ENCODE measurements at places on chromosomes 3 and 15.

- no peak for DNase-seq
These were observed 6.1 kb downstream of the GATA2 start for GRCh38 chr3:128486681-128487537.

- DNase-seq: no peak
These were observed 33.0 kb downstream of the FAM98B start for GRCh38 chr15:38486936-38487335.

DNA sequence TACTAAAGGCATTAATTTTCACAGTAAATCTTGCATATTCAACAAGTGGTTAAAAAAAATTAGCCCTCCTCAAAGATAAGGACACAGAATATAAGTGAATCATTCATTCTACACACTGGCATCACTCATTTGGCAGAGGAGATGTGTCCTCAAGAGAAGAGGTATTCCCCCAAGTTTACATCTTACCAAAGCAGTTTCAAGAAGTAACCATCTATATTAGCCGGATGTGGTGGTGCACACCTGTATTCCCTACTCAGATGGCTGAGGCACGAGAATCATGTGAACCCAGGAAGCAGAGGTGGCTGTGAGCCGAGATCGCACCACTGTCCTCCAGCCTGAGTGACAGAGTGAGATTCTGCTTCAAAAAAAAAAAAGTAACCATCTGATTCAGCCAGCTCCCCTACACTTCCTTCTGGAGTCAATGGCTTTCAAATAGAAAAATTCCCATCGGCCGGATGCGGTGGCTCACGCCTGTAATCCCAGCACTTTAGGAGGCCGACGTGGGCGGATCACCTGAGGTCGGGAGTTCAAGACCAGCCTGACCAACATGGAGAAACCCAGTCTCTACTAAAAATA, 15.4 kb downstream of the RAF1 start:
- DNase-seq: no peak

- DNase-seq: no peak
These were observed 222.7 kb upstream of the PLSCR5 start for GRCh38 chr3:146827836-146828235.

DNA sequence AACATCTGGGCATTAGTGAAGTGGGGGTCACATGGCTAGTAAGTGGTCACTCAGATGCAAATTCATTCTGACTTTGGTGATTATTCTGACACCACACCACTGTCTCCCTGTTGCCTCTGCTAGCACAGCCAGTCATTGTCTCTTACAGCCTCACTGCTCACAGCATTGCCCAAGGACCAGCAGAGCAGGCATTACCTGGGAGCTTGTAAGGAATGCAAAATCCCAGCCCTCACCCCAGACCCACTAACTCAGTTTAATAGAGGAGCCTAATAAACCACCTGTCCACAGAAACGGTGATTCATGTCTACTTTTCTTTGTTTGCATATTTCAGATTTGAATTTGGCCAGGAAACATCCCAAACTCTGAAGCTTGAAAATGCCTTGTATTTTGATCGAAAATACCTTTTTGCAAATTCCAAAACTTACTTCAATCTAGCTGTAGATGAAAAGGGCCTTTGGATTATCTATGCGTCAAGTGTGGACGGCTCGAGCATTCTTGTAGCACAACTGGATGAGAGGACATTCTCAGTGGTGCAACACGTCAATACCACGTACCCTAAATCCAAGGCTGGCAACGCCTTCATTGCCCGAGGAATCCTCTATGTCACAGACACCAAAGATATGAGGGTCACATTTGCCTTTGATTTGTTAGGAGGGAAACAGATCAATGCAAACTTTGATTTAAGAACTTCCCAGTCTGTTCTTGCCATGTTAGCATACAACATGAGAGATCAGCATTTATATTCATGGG, 62.7 kb downstream of the GLDN start:
- no peak for DNase-seq

DNA sequence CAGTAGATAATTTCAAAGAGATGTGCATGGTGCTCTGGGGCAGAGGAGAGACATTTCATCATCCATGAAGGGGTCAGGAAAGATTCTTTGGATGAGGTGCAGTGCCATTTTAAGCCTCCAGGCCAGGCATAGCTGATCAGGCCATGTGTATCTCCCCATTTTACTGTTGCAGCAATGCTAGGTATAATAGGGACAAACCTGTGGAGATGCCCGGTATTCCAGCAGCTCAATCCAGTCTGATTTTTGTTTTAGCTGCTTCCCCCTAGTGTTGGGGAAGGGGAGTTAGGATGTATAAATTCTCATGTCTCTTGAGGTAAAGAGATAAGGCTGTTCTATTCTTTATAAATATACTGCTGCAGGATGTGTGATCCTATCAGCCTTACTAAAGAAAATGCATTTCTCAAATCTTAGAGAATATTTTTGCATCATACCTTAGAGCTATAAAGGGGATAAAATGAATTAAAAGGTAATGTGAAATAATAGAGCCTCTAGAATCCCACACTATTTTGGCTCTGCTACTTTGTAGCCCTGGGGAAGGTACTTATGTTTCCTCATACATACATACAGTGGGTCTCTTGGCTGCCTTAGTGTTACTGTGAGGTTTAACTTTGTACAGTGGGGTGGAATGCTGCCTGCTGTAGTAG, 5.2 kb downstream of the CDV3 start:
- DNase-seq: no peak

- no peak for DNase-seq
These were observed 8.7 kb downstream of the SRP14 start for GRCh38 chr15:40029979-40030893.

DNA sequence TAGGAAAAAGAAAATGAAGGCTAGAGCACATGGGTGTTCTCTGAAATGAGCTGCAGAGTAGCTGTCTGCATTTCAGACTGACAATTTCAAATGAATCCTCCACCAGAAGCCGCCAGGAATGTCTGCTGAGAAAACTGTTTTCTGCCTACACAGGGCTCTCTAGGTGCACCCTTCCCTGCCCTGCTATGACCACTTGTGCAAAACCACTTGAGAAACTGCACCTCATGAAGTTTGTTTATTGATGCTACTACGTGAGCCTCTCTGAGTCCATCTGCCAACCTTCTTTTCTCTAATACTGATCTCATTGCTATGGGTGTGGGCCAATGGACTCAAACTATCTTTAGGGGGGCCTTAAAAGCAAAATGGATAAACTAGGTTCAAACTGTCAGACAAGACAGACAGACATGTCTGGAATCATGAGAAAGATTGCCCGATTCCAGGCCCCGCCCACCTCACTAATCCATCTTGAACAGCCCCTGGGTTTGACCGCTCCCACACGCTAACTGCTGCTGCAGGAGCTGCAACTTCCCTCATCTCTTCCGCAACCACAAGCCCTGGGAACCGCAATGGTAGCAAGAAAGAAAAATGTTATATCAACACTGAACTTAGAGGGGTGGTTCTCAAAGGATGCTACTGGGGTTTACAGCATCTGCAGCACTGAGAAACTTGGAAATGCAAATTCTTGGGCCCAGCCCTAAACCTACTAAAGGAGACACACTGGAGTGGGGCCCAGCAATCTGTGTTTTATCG, 9.0 kb upstream of the CD47 start:
- no peak for DNase-seq

DNA sequence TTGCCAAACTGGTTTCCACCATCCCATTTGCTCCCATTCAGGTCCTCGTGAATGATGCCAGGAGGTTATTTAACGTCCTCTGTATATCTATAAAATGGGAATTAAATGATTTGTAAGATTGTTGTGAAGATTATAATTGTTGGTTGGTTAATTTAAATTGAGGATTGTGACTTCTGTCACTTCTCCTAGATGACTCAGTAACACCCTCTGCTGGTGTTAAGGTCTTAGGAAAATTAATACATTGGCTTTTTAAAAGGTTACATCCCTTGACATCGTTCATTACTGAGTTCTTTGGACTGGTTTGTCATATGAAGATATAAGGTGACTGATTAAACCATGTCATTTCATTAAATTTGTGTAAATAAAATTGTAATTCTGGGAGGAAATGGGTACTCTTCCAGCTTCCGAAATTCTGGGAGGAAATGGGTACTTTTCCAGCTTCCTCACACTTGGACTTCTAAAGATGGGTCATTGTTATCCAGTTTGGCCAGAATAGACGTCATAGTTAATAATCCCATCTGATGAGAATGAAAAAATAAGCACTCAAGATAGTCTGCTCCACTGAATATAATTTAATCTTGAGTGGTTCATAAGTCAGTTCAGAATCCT, 33.3 kb upstream of the PAQR5 start:
- no peak for DNase-seq

DNA sequence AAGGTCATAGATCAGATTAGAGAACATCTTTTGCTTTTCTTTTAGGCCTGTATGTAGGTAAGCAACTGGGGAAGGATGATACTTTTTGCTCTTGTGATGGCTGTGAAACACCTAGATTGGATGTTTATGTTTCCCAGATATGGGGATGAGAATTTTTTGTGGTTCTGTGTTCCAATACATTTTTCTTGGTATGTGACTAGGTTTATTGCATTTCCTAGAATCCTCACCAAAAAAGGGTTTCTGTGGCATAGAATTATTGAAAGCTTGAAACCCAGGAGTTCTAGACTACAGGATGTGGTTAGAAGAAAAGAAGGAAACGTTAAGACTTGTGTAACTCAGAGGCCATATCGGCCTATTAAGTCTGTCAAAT, 25.8 kb downstream of the OXNAD1 start:
- DNase-seq: no peak

DNA sequence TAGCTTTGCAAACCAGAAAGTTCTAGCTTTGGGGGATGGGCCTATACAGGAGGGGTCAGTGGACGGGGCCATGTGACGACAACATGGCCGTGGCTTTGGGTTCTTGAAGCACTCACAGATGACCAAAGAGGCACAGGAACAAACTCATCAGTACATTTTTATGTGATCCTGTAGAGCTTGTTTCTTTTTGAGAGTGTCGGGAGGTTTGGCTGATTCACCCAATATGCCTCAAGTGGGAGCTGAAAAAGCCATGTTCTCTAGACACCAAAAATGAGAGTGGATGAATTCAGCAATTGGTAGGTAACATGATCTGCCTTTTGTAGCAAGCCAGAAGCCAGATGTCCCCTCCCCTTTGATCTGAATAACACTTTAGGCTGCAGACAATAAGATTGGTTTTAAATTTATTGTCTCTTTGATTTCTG, 30.1 kb downstream of the GREM1 start:
- no peak for DNase-seq

GRCh38 chr15:90594301-90594738, 64.6 kb downstream of the CRTC3 start:
- DNase-seq: peak; percentile 16
